ENCODE measurements at places on chromosomes 6 and 20.
A peak's percentile ranks its signal among the peaks of the same experiment; 100 is the strongest.

- DNase-seq, result no peak
Observed at GRCh38 chr6:102327697-102328225, 934.3 kb downstream of the GRIK2 start.

GRCh38 chr20:4502756-4503155, 219.0 kb upstream of the PRND start:
- no peak for DNase-seq

DNA sequence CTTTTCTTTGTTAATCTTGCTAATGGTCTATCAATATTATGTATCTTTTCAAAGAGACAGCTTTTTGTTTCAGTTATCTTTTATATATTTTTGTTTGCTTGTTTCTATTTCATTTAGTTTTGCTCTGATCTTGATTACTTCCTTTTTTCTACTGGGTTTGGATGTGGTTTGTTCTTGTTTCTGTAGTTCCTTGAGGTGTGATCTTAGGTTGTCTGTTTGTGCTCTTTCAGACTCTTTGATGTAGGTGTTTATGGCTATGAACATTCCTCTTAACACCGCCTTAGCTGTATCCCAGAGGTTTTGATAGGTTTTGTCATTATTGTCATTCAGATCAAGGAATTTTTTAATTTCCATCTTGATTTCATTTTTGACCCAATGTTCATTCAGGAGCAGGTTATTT, 26.8 kb upstream of the TNFAIP3 start:
- no peak for DNase-seq

- DNase-seq, result no peak
Observed at GRCh38 chr20:40612247-40612646, 76.8 kb downstream of the MAFB start.

DNA sequence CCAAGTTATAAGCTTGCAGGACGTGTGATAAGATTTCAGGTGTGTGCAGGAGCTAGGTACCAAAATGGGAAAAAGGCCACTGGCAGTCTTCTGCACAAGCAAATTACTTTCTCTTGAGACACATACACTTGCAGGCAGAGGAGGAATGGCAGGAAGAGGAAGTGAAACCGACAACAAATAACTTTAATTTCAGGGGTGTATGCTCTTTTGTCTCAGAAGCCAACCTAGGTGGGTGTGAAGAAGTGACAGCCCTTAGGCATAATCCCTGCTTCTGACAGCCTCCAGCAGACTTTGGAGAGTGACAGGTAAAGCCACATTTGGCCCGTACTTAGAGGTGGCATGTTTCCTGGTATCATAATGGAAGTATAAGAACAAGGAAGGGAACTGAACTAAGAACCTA, 118.8 kb upstream of the TRAF3IP2 start:
- DNase-seq, result no peak

DNA sequence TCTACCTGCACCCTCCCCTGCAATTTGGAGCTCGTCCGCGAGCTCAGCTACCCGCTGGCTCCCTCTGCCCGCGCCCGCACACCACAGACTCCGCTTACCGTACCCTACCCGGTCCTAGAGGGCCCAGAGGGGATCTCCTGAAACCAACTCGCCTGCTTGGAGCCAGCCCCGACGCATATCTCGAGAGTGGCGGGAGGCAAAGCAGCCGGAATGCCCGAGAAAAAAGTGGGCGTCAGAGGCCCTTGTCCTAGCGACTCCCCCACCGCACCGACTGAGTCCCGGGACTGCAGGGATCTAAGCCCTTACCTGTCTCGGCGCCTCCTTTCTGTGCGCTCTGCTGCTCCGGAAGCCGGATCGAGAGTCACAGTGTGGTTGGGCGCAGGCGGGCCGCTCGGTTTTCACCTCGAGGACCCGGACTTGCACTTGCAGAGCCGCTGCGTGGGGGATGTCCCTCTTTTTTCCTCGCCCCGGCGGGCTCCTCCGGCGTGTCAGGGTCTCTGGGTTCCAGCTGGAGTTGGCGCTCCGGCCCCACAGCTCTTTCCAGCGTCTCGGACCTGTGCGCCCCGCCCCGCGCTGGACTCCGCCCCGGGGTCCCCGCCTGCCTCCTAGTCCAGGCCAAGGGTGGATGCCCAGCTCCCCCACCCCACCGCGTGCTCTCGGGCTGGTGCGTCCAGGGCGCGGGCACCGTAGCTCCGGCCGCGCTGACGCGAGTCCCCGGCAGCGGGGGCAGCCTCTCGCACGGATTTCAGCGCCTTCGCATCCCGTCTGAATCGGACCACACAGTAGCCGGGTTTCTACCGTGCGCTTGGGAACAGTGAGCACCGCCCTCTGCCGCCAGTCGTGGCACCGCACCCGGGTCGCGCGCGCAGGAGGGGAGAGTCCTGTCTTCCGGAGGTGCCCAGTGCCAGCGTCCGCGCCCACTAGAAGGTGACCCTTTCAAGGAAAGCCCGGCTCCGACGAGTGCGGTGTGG, at the start of gene PROKR2:
Gene PROKR2 (minus strand): TSS at position 767 of the 971 bp plus-strand sequence. CDS start 2,585 bp downstream, outside the sequence.
- no peak for DNase-seq

DNA sequence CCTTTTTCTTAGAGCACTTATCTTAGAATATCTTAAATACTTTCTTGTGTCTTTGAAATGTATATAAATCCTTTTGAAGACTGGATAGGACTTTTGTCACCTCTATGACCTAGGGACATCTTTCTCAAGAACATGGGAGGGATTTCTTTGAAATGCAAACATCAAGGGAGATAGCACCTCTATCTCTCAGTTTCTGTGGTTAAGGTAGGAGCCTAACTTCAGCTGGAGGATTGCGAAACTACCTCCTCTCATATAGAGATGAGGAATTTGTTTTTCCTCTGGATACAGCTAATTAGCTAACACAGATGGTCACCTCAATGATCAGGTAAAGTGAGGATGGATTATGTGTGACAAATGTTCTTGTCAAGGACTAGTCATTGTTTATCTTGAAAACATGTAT, 631.3 kb upstream of the IMPG1 start:
- DNase-seq, result no peak

DNA sequence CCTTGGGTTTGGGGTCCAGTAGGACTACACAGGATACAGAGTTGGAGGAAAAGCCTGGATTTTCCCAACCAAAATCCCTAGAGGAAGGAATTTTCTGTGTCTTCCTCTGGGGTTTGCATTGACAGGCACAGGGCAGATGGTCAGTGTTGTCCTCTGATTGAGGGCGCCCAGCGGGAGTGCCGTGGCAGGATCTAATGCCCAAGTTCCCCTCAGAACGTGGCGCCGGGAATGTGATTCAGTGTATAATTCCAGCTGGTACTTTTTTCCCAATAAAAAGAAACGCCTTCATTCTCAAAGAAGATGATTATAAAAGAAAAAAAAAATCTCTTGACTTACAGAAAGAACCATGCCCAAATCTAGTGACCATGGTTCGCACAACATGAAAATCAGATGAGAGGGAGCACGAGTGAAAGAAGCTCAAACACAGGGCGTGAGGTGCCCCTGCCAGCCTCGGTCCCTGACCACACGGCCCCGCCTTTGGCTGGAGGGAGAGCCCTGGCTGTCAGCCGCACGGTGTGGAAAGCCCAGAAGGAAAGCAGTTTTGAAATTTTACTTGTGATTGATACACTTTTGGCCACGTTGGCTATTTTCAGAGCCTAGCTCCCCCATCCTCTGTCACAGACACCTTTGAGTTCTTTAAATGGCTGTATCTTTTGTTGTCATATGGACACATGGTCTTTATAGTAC, 31.6 kb downstream of the VEGFA start:
- DNase-seq, result no peak

DNA sequence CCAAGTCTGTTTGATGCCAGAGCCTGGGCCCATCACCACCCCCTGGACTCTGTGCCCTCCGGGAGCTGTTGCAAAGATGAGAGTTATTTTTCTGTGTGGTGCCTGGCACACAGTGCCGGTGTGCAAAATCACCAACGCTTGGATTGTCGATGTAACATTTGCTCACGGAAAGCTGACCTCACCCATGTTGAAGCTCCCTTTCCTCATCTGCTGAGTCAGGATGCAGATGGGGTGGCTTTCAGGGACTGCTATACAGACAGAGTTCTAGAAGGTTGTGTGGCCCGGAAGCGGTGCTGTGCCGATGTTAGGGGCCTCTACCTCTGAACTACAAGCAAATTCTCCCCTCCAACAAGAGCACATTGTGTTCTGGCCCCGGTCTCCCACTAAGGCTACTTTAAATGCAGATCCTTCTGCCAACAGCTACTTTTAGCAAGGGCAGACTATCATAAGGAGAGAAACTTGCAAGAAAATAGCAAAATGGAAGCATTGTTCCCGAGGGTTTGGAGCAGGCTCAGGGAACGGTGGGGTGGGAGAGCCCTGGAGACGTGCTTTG, 34.0 kb downstream of the EYA2 start:
- DNase-seq, result no peak

DNA sequence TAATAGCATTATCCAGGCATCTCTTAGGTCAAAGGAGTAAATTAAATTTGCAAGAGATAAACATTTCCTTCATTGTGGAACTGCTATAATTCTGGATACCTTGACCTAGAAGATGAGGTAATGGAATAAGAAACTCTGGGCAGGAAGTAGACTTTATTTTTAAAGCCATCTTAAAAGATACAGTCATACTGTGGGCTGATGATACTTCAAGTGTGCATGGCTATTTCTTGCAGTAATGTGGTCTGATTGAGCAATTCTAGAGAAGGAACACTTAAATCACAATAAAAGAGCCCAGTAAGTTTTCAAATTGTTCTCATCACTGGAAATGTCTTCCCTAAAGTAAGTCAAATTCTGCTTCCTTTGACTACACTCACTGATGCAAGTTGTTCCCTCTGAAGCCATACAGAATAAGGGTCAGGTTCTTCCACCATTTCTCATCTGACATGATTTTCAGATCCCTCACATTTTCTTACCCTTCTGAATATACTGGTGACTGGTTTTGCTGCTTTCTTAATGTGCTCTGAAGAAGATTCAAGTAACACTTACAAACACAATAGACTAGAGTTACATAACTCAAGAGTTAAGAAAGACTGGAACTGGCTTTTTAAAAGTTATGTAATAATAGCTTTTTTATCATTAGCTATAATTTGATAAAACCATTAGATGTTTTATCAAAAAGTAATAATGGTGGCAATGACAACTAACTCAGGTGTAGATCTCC, 62.6 kb upstream of the TMEM244 start:
- DNase-seq, result no peak

DNA sequence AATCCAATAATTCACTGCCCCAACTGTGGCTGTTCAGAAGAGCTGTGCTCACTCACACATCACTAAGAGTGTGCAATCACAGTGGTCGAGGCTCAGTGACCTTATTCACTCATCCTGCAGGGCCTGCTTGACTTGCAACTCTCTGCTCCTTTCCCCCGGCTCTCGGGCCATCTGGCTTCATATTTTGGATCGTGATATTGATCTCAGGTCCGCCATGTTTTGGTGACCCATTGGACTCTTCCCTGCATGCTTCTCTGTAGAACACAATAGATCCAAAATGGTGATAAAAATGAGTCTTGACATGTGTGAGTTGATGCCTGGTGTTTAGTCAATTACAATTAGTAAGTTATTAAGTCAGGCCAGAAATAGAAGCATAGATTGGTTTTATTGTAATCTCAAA, 313.9 kb upstream of the SOX4 start:
- DNase-seq, result no peak

GRCh38 chr6:134609716-134610261, 291.9 kb upstream of the SGK1 start:
- no peak for DNase-seq

DNA sequence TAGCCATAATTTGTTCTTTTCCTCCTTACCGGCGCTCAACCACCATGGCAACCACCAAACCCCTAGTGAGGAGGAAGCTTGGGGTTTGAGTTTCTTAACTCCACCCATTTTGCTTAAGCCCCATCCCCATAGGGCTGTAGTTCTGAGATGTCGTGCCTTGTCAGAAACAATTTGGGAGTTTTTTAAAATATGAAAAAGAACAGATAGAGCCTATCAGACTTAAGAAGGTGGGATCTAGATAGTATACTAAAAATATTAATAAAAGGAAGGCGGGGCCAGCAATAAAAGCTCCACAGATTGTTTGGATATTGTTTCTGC, 5.6 kb downstream of the BRD2 start:
- DNase-seq, result peak; percentile 62

- DNase-seq, result no peak
Observed at GRCh38 chr6:91087908-91088307, 501.0 kb upstream of the MAP3K7 start.

GRCh38 chr20:39698752-39699151, 736.6 kb downstream of the DHX35 start:
- DNase-seq, result no peak

DNA sequence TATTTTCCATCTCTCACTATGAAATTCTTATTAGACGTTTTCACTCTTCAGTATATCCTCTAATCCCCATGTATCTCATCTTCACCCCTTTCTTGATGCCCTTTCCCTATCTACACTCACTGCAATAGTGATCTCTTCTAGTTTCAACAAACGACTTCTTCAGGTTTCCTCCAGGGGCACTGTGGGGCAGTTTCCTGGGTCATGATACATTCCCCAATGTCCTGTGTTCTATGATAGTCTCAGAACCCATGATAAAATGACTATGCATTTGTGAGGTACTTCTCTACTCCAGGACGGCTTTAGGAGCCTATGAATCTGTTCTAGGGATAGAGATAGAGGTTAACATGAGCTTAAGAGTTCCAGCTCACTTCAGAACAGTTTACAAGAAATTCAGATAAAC, 183.3 kb downstream of the FOXC1 start:
- DNase-seq, result peak; percentile 80

DNA sequence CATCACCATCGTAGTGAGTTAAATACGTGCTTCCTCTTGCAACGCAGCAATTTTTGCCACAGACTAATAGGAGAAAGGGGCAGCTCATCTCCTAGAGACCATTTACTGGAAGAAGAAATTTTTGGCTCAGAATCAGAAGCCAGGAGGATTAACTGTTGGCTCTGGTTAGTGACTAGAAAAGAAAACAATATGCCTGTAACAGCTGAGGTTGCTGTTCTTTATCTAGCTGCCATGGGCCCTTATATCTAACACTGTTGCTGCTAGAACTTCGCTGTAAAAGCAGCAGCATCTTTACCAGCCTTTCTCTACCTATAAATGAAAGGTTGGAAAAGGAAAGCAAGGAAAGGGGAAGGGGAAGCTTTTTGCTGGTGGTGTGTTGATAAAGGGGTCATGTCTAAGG, 65.9 kb downstream of the FAM135A start:
- no peak for DNase-seq

- peak; percentile 40 for DNase-seq
Observed at GRCh38 chr6:45505470-45505869, 127.7 kb upstream of the SUPT3H start.

- DNase-seq, result no peak
Observed at GRCh38 chr20:53654932-53655624, 61.4 kb upstream of the ZNF217 start.

GRCh38 chr20:62294516-62294915, 8.3 kb upstream of the ADRM1 start:
- no peak for DNase-seq

GRCh38 chr6:160973311-160974250, 18.0 kb upstream of the MAP3K4 start:
- DNase-seq, result no peak

All from DMS53 (cell line).